ENCODE measurements at places on chromosomes 2 and 18.
A peak's percentile ranks its signal among the peaks of the same experiment; 100 is the strongest.

DNA sequence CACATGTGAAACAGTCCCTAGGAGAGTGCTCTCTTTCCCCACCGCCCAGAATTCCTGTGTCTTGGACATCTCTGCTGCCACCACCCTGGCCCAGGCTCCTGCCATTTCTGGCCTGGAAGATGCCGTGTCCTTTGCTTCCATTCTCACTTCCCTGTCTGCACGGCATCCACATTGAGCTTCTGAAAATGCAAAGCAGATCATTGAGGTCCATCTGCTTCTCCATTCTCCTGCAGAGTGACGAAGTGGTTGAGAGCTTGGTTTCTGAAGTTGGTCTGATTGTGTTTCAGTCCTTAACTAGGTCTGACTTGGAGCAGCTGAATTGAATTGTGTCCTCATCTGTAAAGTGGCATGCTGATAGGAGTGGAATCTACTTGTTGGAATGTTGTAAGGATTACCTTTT lies 98.7 kb upstream of the MGAT5 start:
- ATAC-seq, result no peak

GRCh38 chr2:53819634-53820033 lies 32.8 kb downstream of the ERLEC1 start:
- ATAC-seq, result no peak

- ATAC-seq, result no peak
Measured at GRCh38 chr18:41932899-41933298, 22.1 kb upstream of the PIK3C3 start.

- ATAC-seq, result no peak
Measured at GRCh38 chr2:109000738-109001137, 11.7 kb upstream of the EDAR start.

DNA sequence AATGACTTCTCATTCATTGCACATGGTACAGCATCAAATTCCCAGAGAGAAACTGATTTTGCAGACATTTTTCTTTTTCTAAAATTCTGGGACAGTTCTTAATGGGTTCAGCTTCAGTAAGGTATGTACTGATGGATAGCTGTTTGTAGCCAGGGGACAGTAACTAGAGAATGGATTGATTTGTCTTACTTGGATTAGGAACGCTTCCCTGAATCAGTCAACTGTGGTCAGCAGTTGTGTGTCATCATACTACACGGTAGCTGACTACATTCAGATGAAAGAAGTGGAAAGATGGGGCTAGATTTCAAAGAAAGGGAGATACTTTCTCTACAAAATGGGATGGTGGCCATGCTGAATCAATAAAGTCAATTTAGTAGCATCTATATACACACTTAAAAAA lies 431.4 kb downstream of the GRB14 start:
- no peak for ATAC-seq

DNA sequence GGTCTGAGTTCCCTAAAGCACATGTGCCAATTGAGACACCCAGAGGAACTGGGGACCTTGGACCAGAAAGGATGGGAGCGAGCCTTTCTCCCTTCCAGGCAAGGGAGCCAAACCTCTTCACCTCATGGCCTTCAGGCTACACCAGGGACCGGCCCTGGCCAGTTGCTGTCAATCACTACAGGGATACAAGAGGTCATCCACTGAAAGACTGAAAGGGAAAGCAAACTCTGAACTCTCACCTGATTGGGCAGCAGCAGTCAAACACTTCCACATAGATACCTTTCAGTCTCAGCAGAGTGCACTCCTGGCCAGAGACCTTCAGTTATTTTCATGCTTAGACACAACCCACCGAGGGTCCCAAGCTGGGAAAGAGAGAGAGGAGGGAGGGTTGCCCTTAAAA lies 1956.0 kb upstream of the LRRTM1 start:
- no peak for ATAC-seq

- no peak for ATAC-seq
Measured at GRCh38 chr2:237322564-237322963, 91.4 kb downstream of the COL6A3 start.

DNA sequence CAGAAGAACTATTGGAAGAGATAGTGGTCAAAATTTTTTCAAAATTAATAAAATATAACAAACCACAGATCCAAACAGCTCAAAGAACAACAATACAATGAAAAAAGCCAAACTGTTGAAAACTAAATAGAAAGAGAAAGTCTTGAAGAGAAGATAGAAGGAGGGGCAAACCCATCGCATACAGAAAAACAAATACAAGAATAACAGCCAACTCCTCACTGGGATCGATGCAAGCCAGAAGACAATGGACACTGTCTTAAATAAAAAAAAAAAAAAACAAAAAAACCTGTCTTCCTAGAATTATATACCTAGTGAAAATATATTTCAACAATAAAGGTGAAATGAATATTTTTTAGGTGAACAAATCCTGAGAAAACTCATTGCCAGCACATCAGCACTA lies 34.1 kb upstream of the ARHGAP25 start:
- no peak for ATAC-seq

DNA sequence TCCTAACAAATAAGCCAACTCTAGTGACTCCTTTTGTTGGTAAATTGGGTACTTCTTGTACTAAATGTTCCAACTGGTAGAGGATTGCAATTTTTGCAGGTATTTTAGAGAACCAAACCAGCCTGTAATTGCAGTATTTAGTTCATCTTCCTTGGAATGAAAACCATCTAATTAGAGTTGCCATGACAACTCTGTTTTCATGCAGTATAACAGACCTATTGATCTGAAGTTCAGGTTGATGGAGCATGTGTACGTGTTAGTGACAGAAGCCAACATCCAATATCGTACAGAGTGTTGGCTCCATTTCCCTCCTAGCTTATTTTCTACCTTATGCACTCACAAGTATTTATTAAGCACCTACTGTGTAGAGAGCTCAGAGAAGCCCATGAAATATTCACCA lies 176.3 kb upstream of the FOSL2 start:
- ATAC-seq, result no peak

DNA sequence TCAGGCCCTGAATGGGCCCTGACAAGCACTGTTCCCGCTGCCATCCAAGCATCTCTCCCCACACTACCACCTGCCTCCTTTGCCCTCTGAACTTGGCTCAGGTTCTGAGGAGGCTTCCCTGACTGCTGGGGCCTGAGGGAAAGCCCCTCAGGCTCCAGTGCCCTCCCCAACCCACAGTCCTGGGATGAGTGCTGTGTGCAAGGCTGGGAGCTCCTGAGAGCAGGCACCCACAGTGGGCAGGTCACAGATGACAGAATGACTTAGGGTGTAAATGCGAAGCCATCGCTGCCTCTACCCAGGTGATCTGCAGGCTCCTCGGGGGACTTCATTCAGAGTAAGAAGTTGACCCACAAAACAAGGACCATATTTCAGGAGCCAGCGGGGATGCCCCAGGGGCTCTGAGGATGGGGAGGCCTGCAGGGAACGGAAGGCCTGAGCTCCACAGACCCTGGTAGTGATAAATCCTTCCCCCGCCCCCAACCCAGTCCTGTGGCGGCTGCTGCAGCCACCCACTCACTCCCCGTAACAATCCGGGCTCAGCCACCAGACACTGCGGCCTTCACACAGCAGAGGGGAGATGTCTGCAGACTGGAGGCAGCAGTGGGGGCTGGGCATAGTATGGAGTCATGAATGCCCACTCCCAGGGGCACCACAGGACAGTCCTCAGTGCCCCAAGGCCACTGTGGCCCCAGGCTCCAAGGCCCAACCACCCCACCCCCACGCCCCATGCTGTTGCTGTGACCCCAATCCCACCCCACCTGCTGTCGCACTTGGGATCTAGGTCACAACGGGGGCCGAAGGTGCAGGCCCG lies 8.9 kb downstream of the BIN1 start:
- ATAC-seq, result no peak

- no peak for ATAC-seq
Measured at GRCh38 chr2:112814278-112814677, 22.3 kb downstream of the IL1B start.

DNA sequence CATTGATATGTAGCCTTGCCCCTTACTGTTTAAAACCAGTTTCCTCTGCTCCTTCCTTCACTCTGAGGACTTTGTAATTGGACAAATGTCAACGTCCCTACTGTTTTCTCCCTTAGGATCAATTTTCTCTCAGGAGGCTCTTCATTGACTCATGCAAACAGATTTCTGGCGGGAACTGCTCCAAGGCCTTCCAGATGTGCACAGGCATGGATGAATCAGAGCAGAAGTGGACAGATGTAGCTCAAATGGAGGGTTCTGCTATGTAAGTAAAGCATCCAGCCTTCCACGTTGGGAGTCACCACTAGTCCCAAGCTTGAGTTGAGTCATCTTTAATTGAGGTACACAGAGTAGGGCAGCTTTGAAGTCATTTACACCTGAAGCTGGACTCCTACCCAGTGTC lies 34.1 kb upstream of the ZDBF2 start:
- no peak for ATAC-seq

- no peak for ATAC-seq
Measured at GRCh38 chr2:236499691-236500578, 69.7 kb upstream of the ACKR3 start.

DNA sequence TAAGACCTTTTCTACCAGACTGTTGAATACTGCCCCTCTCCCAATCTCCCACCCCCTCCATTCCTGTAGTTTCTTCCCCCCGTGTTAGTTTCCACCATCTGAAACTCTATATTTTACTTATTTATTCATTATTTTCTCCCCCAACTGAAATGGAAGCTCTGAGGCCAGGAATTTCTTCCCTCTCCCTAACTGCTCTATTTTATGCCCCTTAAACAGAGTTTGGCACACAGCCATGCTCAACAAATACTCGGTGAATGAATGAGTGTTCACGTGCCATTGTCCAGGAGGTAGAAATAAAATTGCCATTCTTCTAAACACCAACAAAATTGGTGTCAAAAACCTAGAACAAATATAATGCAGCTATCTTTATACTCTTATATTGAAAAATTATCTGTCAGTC lies 5.6 kb downstream of the ITGB1BP1 start:
- no peak for ATAC-seq

DNA sequence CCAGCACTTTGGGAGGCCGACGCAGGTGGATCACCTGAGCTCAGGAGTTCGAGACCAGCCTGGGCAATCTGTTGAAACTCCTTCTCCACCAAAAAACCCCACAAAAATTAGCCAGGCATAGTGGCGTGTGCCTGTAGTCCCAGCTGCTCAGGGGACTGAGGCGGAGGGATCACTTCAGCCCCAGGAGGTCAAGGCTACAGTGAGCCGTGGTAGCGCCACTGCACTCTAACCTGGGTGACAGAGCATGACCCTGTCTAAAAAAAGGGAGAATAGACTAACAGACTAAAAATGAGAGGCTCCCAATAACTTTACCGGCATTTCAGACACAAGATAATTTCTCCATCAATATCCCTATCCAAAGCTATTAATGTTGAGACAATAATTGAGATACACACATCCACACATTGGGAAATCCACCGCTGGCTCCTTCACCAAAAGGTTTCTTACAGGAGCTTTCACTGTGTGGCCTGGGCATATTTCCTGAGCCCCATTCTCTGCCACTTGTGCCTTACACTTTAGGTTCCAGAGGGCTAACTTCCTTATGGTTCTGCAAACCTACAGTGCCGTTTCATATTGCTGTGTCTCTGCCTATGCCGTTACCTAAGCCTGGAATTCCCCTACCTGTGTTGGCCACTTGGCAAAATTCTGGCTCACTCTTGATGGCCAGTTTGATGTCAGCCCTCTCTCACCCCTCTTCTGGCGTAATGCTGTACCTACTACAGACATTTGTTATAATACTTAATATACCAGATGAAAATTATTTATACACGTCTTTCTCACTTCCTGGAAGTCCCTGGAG lies 115.8 kb upstream of the ZFP36L2 start:
- ATAC-seq, result no peak

GRCh38 chr18:48973731-48974130 lies 23.0 kb upstream of the SMAD7 start:
- no peak for ATAC-seq

- ATAC-seq, result no peak
Measured at GRCh38 chr18:26406854-26407517, 141.4 kb downstream of the KCTD1 start.

DNA sequence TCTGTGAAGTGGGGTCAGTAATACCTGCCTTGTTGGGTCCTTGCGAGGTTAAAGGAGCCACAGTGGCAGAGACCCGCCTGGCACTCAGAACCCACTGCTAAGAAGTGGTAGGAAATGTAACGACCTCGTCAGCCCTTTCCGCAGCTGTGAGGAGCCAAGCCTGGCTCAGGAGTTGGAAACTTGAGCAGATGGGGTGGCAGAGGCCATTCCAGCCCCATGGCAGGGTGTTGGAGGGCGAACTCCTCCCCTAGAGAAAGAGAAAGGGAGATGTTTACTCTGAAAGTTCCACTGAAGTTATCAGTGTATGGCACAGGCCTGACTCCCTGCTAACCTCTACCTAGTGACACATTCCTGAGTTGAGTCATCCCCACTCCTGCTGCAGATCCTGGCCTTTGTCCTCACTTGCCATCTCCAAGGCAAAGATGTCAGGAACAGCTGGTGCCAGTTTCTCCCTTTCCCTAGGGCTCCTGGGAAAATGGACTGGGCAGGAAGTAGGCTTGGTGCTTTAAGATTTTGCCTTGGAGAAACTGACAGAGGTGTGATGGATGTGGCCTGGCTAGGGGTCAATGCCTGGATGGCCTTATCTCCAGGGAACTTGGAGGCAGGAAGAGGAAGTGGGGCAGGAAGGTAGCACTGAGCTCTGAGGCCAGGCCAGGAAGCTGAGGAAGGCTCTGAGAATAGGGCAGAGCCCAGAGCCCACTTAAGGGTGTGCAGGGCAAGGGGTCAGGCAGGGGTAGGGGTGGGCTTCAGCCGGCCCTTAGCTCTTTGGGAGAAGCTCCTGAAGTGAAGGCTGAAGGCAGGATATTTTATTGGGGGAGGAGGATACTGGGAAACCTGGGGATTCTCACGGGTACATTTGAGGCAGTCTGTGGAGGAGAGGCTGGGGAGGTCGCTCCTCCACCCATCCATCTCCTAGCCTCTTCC lies 888 bp downstream of the VAMP5 start:
- peak; percentile 67 for ATAC-seq

DNA sequence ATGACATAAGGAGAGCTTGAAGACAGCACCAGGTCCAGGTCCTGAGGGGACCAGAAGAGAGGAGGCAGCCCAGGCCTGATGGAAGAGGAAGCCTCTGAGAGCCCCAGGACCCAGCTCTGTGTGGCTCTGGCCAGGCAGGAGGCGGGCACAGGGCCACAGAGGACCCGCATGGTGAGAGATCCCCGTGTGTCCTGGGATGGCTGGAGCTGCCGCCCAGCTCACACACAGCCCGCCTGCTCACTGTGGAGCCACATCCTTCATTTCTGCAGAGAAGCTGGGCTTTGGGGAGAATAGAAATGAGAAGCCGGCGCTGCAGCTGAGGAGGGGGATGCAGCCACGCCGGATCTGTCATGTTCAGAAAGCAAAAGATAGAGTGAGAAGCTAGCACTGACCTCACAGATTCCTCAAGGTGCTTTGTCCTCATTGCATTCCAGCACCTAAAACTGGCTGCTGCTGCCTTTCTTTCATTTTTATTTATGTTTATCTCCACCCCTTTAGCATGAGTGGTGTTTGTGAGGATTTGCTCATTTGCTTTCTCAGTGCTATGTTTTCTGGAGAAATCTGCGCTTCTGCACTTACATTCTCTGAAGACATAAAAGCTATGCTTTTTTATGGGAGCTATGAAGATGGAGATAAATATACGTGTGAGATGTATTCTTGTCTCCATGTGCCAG lies 307.6 kb upstream of the MYT1L start:
- no peak for ATAC-seq

Measured in activated CD4-positive, CD25-positive, alpha-beta regulatory T cell treated with anti-CD3 and anti-CD28 coated beads, Interleukin-2, amount 50 U/mL, for 24 hours (primary cell).